ENCODE measurements at places on chromosomes 1 and 21. TPM values are rescaled to one million over a fixed set of nuclear protein-coding genes. Genes with fewer than 3 reads are reported as not detected.

Gene CAPN8
- total RNA-seq: 87.9 TPM

DNA sequence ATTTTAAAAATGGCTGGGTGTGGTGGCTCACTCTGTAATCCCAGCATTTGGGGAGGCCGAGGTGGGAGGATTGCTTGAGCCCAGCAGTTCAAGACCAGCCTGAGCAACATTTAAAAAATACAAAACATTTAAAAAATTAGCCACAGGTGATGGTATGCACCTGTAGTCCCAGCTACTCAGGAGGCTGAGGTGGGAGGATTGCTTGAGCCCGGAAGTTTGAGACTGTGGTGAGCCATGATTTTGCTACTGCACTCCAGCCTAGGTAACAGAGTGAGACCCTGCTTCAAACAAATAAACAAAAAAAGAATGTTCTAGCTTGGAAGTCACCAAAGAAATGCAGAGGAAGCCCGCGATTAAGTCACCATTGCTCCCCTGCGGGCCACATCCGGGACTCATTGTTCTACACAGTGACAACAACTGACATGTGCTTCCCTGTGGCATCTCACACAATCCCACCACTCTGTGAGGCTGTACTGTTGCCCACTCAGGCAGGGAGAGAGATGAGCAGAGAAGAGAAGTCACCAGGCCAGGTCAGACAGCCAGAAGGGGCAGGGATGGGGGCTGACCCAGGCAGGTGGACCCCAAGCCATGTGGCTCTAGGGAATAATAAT, 18.4 kb upstream of the SPATC1L start:
- no peak for DNase-seq

DNA sequence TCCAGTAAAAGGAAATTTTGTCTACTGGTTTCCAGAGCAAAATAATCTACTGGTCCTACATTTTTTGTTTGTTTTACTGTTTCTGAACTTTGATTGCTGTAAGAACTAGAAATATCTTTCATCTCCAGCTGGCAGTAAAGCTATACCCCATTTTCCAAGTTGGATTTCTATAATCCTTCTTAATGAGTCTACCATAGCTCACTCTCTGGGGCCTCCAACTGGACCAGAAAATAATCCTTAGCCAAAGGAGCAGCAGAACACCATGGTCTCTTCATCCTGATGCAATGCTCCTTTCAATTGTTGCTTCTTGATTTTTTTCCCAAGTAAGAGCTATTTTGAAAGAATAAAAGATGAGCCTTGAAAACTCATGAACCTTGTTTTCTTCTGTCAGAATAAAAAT, 110.0 kb upstream of the COL11A1 start:
- no peak for DNase-seq

GRCh38 chr1:73813236-73813635, 384.7 kb downstream of the LRRIQ3 start:
- DNase-seq: no peak

DNA sequence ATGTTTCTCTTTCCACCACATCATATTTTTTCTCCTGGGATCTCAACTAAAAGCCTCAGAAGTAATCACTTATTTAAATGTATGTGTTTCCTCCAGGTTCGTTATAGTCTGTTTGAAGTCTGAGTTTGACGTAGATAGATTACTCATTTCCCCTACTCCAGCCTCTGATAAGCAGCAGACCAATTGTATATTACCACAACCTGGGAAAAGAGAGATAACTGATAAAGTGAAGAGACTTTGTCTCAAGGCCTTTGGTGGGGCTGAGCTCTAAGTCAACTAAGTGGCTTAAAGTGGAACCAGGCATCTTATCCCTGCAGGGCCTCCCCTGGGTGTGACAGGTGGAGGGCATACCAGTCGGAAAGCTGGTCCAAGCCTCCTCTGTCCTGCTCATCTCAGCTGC, 34.9 kb upstream of the CACNA1E start:
- DNase-seq: no peak

Gene KCNA2
- total RNA-seq: 0.50 TPM
